ENCODE measurements at places on chromosomes 3 and 15. TPM values are rescaled to one million over a fixed set of nuclear protein-coding genes. Genes with fewer than 3 reads are reported as not detected.

Gene GOLGA8S
- 0.28 TPM for total RNA-seq

Gene HDDC3
- total RNA-seq, result 14.5 TPM

Gene UPK1B
- not detected for total RNA-seq

Gene CIDEC
- not detected for total RNA-seq

Gene COPB2
- 140 TPM for total RNA-seq

Gene TMEM44
- 51.1 TPM for total RNA-seq

Gene SLC28A1
- total RNA-seq, result not detected

Data from endothelial cell (in vitro differentiated cells).